Bronchus fibroblast of lung (primary cell): ENCODE measurements at places on chromosomes 11 and 22. TPM values are rescaled to one million over a fixed set of nuclear protein-coding genes. Genes with fewer than 3 reads are reported as not detected.

The OR51B4 gene
- total RNA-seq = not detected in 2 replicates

The OR8K1 gene
- total RNA-seq = not detected in 2 replicates

The HORMAD2 gene
- not detected in 2 replicates for total RNA-seq

The ZNF202 gene
- total RNA-seq = 4.7 and 5.2 TPM in 2 replicates

The VWA5A gene
- 21.0 and 23.5 TPM in 2 replicates for total RNA-seq

The TNRC6B gene
- 7.9 TPM in 2 replicates for total RNA-seq

The DDI1 gene
- total RNA-seq = not detected in 2 replicates

The TRIM77 gene
- total RNA-seq = not detected in 2 replicates

The APOA5 gene
- total RNA-seq = not detected in 2 replicates

The KRTAP5-2 gene
- not detected in 2 replicates for total RNA-seq

The POU2F3 gene
- not detected in 2 replicates for total RNA-seq

The TEX54 gene
- not detected in 2 replicates for total RNA-seq

The C11orf21 gene
- under 0.01 TPM in 1 of 2 replicates, not detected in the other for total RNA-seq

The PANX3 gene
- total RNA-seq = not detected in 2 replicates

The SAA2 gene
- total RNA-seq = not detected in 2 replicates

The P2RY6 gene
- 0.15 TPM in 1 of 2 replicates, not detected in the other for total RNA-seq

The APLNR gene
- not detected in 2 replicates for total RNA-seq
